Right lung (tissue), 10 donors: ENCODE measurements at places on chromosomes 12 and 14.

DNA sequence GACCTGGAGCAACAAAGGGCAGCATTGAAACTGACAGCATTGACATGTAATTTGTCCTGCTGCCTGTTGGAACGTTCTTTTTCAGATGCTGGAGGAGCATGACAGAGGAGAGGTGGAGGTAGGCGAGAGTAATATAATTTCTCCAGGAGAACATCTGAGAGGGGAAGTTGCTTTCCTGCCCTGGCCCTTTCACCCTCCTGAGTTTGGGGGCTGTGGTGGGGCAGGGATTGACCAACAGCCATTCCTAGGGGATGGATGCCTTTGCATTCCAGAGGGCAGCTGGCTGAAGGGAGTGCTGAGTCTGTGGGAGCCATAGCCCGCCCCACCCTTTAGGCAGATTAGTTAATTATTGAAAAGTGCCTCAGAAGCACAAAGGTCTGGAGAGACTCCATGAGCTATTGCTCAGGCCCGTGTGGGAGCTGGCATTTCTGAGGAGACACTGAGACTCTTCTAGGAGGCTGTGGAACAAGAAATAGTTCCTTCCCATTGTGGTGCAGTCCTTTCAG is 73.5 kb downstream of the ARF6 start:
- DNase-seq, result no peak

DNA sequence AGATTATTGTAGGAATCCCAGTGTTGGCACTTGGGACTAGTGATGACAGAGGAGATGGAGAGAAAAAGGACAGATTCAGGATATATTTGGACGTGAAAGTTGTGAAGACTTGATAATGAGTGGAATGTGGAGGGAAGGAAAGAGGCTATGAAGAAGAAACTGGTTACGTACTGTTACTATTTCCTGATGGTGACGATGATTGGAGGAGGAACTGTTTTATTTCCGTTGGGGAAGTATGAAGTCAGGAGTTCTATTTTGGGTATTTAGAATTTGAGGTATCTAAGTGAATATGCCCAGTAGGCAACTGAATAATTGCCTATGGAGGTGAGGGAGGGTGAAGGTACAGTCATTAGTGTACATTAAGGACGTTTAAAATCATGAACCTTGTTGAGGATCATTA is 207.2 kb downstream of the TMTC2 start:
- no peak for DNase-seq

- no peak for DNase-seq
Measured at GRCh38 chr14:72104011-72104613, 171.9 kb downstream of the RGS6 start.

DNA sequence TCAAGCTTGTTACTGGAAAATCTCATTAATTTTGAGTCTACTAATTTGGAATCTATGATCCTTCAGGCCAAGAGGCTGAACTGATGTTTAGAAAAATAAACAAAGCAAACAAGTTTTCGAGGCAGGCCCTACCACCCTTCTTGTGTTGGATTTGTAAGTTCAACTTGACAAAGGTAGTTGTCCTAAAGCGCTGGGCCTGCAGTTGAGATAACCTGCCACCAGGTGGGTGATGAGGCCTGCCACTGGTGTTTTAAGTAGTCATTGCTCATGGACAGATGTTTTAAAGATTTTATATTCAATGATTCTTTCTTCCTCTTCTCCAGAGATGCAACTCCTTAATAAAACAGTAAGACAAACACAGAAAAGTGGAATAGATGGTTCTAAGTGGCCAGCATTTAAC is 19.4 kb downstream of the ACVRL1 start:
- DNase-seq, result no peak

DNA sequence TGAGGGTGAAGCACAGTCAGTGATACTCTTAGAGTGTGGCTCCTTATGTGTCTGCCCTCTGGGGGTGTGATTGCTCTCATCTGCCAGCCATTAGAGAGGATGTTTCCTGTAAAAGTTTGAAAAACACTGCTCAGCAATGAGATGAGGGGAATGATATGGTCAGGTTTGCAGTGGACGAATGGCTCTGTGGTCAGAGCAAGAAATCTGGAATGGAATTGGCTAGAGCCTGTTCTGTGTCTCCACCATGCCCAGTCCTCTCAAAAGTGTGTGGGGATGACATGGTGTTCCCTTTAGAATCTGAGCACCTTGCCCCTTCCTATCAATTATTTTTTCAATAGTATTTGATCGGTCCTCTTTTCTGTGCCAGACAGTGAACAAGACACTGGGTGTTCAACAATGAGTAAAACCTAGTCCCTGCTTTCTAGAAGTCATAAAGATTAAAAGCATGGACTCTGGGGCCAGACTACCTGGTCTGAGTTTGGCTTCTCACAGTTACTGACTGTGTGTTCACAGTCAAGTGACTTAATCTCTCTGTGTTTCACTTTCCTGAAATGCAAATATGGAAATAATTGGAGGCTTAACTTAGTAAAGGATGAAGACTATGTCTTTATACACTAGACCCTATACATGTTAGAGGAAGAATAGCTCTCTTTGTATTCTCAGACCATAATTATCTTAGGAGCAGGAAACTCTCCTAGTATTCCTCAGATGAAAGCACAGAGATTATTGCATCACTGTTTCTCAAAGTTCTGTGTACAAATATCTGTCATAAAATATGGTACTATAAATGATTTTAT is 1.6 kb downstream of the ACSS3 start:
- no peak for DNase-seq

DNA sequence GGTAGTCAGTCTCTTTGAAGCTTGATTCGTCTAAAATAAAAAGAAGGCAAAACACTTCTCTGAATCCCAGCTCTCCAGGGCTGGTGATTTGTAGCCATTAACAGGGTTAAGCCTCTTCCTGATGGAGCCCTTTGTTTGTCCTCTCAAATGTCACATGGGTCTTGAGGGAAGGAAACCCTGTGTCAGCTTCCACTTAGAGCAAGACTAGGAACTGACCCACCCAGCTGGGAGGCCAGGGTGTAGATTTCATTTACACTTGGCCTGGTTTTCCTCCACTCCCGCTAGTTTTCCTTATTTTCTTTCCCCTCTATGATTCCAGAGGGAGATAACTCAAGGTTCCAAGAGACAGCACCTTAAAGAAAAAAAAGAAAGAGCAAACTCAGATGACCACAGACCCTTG is 230.5 kb upstream of the EGLN3 start:
- DNase-seq, result no peak

- no peak for DNase-seq
Measured at GRCh38 chr14:69841656-69842055, 37.6 kb upstream of the SMOC1 start.

DNA sequence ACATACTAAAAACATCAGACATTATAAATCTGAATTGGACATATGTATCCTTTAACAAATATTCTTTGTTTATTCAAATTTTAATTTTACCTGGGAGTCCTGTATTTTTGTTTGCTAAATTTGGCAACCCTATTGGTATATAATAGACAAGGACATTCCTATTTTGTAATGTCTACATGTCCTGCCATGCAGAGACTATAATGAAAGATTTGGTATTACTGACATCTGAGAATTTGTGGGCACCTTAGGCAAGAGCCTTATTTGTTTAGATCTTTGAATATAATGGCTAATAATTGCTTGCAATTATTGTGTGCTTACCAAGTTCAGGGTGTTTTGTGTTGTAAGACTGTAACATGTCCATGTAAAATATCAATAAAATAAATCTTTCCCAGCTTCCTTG is 334.4 kb downstream of the KCNH5 start:
- no peak for DNase-seq

DNA sequence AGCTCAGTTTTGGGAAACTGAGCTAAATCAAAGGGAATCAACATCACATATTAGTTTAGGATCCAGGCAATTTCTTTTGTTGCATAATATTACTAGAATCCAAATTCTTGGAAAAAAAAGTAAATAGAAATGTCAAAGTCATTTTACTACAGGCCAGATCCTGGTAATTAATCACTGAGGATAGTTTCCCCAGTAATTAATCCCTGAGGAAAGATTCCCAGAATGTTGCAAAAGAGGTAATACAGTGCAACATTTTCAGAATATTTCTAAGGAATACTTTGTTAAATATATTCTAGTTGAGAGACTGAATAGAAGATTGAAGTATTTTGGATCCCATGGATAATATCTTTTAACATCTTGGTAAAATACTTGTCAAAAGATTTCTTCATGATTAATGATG is 207.0 kb upstream of the GARIN2 start:
- DNase-seq, result no peak

DNA sequence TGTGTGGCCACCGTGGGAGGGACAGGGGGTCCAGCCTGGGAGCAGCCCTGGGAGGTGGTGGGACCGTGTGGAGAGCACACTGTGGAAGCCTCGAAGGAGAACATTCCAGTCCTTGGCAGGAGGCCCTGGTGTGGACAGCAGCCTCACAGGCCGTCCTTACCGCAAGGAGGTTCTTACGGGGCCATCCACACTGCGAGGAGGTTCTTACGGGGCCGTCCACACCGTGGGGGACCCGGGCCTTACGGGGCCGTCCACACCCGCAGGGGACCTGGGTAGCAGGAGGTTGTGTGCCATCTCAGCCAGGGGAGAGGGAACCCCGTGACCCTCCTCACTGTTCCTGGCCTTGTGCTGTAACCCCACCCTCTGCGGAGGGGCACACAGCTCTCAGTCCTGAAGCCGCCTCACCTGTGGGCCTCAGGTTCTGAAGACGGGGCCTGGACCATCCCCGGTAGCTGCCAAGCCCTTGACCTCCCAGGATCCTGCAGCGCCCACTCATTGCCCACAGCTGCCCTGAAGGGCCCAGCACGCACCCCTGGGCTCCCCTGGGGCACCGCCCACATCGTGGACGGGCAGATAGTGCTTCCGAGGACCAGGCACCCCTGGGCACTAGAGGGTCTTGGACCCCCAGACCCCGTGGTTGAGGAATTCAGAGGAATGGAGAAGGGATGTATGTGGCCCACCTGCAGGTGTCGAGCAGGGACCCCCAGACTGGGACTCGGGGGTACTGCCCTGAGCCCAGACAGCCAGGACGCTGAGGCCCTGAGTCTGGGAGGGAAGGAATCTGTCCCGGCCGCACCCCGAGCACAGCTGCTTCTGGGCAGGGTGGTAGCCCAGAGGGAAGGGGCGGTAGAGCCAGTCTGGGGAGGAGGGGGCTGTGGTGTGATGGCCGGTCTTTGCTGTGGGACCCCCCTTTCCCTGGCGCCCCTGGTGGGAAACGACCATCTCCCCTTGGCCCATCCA is 37.3 kb downstream of the LRCOL1 start:
- no peak for DNase-seq

- DNase-seq, result no peak
Measured at GRCh38 chr14:53888535-53889386, 67.9 kb downstream of the BMP4 start.

DNA sequence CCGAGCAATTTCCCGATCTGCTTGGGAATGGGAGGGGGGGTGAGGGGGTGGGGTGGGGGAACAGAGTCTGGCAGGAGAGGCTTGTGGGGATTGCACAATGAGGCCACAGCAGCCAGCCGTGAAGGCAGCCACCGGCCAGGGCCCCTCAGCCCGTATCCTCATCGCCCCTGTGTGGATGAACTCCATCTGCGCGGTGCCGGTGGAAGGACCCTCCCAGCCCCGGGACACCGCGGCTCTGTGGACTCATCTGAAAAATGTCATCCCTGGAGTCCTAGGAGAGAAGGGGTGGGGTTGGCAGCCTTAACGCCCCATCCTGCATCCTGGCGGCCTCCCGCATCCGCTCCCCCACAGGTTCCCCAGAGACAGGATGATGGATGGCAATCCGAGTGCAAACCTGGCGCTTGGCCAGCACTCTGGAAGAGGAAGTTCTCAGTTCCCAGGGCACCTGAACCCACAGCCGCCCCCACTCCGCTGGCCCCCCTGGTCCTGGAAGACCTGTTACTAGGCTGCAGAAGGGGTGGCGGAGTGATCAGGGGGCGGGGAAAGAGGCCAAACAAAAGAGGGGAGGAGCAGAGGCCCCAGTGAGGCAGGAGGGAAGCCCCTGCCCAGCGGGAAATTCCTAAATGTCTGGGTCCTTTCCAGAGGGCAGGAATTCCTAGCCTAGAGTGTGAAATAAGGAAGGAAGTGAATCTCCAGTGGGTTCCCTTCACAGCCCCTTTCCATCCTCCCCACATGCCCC is 1.2 kb upstream of the TNFAIP2 start:
- peak; percentile 83 for DNase-seq

DNA sequence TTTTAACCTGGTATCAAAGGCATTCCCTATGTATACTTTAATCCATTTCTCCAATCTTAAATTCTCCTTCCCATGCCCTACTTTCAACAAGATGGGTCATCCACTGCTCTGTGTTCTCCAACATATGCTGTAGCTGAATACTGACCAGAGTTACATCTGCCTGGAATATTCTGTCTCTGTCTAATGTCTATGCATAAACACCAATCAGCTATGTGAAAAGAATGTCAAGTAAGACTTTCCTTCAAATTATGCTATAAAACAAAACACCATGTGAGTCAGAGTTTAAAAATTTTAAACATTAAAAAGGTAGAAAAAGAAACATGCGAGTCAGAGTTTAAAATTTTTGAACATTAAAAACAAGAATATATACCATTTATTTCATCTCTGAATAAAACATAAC is 19.3 kb downstream of the NT5DC3 start:
- DNase-seq, result no peak

DNA sequence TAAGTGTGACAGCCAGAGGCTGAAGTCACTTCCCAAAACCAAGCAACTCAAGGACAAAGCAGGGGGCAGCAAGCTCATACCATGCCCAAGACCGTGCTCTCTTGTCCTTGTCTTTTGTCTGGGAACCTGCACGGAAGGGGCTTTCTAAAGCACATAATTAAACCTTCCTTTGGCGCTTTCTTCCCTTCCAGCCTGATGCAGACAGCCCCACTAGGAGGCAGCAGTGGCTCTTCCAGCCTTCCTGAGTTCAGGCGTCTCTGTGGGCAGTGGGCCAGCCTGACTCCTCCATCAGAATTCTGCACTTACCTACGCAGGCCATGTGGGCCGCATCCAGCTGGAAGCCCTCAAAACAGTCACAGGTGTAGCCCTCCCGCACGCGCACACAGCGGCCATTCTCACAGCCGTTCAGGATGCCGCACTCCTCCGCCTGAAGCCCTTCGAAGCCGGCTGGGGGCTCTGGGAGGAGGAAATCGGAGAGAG is 7.6 kb downstream of the ISCA2 start:
- DNase-seq, result peak; percentile 74

- DNase-seq, result no peak
Measured at GRCh38 chr14:91606851-91607250, 96.7 kb upstream of the PPP4R3A start.

- DNase-seq, result no peak
Measured at GRCh38 chr12:116087962-116088361, 189.5 kb downstream of the MED13L start.

GRCh38 chr14:22112004-22112403 is 438.4 kb upstream of the OR4E1 start:
- DNase-seq, result no peak

- no peak for DNase-seq
Measured at GRCh38 chr14:37596790-37597472, 1.5 kb downstream of the TTC6 start.
